NCI-H2171 (cell line): ENCODE measurements at places on chromosomes 12 and 14.

DNA sequence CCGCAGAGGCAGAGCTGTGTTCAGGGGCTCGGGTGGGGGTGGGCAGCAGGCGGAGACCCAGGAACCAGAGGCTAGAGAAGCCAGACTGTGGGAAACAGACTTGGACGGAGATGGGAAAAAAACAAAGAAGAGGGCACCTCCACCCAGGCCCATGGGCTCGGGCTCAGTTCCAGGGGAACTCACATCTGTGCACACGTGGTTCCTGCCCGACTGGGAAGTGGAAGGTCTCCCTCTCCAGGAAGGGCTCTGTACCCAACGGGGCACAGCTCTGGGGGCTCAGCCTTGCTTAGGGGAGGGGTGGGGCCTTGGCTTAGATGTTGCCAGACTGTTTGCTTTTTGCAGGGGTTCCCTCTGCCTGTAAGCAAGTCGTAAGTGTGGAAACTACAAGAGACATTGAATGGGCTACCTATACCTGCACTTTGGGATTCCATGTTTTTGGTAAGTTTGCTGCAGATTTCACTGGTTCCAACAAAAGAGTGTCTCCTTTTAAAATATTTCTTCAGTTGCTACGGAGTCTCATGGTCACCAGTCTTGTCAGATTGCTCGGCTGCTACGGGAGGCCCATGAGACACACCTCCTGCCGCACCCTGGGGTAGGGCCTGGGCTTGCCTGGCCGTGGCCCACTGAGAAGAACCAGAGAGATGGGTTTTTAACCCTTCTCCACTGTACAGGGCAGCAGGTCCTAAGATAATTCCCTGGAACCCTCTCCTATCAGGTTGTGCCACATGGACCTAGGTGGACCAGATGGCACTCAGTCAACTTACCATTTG lies 127.6 kb upstream of the EVL start:
- no peak for DNase-seq

GRCh38 chr14:80638620-80639515 lies 302.7 kb downstream of the CEP128 start:
- DNase-seq: no peak

DNA sequence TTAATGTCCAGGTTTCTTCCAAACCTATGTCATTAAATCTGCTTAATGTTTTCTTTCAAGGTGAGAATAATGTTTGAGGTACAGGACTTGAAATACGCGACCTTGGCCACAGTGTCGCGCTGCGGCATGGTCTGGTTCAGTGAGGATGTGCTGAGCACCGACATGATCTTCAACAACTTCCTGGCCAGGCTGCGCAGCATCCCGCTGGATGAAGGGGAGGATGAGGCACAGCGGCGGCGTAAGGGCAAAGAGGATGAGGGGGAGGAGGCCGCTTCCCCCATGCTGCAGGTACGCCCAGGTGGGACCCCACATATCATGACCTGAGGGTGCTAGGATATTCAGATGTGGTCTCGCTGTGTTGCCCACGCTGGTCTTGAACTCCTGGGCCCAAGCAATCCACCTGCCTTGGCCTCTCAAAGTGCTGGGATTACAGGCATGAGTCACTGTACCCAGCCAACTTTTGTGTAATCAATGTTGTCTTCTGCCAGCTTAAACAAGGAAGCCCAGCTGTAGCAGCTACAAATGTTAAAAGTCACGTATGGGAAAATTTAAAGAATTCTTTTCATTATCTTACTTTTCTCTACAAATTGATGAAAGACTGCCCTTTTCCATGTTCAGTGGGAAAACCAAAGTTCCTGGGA lies 50.8 kb downstream of the DYNC1H1 start:
- DNase-seq: no peak

DNA sequence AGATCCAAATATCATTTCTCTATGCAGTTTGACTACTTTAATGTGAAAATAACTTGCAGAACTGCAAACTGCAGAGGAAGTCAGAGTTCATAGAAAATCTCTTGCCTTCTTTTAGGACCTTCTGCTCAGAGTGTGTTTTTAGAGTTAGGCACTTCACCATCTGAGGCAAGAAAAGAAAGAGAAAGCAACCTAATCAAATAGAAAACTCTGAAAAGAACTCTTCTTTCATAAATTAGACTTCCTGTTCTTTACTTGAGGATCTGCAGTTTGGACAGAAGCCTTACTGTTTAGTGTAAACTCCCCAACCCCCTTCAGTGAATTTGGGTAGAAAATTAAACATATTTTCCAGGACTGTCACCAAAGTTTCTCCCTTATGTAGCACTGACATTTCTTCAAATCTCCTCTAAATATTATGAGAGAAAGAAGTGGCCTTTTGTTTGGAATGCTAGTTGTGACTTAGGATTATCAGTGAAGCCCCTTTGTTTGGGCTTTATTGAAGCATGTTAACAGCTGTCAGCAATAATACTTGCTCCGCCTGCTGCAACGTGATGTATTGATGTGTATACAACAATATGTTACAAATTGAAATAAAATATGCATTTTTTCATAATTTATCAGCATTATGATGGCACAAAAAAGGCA lies 99.5 kb downstream of the PDZRN4 start:
- DNase-seq: no peak

DNA sequence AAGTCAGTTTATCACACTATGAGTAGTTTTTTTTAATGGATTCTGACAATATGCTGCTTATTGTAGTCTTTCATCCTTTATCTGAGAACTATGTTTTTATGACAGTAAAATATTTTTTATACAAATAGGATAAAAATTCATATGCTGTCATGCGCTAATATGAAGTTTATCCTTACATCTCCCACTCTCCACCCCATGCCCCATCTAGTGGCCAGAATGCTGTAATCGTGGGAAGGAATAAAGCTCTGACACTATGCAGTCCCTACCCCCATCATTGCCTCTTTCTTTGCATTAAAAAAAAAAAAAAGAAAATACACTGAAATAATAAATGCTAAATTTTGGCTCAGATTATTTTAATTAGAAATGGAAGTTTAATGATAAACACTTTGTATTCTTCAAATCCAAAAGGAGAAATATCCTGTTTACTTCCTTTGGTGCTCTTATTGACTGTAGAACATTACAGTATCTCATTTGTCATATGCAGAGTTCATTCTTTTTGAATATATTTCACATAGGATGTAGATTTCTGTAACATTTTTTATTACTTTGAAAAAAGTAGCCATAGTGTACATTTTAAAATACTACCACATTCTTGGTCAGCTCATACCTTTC lies 145.9 kb upstream of the SLCO1C1 start:
- no peak for DNase-seq

- DNase-seq: no peak
Measured at GRCh38 chr12:121423682-121424623, 24.0 kb downstream of the RNF34 start.

GRCh38 chr14:102320033-102320660 lies 601 bp downstream of the ZNF839 start:
- DNase-seq: no peak

DNA sequence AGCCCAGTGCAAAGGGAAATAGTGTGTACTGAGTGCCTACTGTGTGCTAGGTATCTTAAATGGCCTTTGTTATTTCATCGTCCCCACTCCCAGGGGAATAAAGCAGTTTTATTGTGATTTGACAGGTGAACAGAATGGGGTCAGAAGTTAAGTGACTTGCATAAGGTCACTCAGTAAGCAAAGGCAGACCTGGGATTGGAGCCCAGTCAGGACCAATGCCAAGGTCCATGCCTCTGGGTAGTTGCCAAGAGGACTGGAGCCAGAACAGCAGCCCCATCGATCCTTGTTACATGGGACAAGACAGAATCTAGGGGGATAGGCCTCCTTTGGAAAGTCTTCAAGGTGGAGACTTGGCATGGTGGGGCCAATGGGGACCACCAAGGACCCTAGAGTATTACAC lies 227.4 kb upstream of the PWP1 start:
- DNase-seq: no peak

- DNase-seq: no peak
Measured at GRCh38 chr12:132124766-132125425, 19.2 kb downstream of the DDX51 start.

DNA sequence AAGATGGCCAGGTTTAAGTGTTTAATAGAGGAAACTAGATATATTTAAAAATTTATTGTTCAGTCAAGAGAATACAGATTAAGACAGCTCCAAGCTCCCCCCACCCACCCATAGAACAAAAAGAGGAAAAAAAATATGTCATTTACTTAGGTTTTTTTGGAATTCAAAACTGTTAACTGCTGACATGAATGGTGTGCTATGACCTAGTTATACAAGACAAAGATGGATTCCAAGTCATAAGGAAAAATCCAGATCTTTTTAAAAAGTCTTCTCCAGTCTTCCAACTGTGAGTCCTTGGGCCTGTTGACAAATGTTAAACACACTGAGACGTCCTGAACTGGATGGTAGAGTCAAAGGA lies 1.3 kb upstream of the SETD1B start:
- DNase-seq: no peak

DNA sequence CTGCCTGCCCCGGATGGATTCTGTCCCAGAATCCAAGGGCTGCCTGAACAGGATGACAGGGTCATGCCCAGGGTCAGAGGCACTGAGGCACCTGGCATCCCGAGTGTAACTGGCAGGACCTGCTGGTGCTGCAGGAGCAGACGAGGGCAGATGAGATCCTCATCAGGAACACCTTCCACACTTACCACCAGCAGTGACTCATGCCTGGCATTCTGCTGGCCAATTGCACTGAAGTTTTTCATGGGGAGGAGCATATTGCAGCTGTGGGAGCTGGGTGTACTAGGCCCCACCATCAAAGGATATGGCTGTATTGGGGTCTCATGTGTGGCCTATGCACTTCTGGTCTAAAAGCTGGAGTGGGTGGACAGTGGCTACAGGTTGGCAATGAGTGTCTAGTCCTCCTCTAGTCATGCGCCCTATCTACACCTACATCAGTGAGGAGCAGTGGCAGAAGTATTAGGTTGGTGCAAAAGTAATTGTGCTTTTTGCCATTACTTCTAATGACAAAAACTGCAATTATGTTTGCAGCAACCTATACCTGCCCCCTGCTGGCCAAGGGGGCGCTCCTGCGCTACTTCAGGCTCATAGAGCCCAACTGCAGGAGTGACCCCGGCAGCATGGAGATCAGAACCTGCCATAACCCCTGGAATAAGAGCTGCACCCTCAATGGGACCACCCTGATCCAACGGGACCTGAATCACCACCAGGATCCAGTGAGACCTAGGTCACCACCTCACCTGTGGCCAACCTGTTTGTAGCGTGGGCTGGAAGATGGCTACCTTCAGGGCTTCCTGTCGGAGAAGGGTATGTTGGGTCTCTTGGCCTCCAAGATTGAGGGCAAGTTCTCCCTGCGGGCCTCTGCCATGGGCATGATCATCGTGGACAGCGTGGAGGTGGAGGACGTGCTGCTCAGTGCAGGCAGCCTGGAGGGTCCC lies 8.0 kb upstream of the C12orf42 start:
- DNase-seq: no peak

GRCh38 chr14:29937116-29937515 lies 9.5 kb upstream of the PRKD1 start:
- DNase-seq: no peak

GRCh38 chr12:42669553-42669952 lies 80.0 kb upstream of the PRICKLE1 start:
- DNase-seq: no peak

DNA sequence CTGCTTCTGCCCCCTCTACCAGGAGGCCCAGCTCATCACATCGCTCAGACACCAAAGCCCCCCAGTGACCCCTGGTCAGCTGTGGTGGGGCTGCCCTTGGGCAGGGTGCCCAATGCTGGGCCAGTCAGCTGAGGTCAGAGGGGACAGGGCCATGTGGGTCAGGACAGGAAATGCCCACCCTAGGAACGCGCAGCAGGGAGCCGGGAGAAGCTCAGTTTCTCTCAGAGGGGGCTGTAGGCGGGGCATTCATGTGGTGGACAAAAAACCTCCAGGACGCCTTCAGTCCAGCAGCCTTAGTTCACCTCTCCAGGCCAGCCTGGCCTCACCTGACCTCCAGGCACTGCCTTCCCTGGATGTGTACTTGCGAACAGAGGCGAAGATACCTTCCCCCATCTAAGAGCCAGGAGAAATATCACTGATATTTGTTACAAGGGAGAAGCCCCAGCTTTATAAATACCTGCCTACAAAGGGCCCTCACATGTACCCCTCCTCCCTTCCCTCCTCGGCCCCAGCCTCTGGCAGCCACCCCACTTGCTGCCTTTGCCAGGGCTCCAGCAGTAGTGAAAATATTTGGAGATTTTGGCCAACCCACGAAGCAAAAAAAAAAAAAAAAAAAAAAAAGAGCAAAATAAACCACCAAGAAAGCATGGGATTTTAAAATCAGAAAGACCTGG lies 41.9 kb upstream of the PLEKHG6 start:
- no peak for DNase-seq

DNA sequence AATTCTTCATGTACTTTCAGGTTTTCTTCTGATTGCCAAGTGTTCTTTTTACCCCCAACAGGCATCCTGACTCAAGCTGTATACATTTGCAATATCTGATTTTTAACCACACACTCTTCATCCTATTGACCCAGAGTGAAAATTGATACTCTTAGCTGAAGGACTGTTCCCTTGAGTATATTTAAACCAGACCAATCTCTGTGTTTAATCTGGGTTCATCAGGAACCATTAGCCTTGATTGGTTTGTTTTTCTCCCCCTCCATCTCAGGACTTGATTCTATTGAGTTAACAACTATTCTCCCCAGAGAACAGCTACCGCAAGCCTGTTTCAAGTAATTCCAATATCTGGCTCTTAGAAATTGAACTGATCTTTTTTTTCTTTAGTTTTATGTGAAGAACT lies 222.3 kb upstream of the NOVA1 start:
- no peak for DNase-seq

DNA sequence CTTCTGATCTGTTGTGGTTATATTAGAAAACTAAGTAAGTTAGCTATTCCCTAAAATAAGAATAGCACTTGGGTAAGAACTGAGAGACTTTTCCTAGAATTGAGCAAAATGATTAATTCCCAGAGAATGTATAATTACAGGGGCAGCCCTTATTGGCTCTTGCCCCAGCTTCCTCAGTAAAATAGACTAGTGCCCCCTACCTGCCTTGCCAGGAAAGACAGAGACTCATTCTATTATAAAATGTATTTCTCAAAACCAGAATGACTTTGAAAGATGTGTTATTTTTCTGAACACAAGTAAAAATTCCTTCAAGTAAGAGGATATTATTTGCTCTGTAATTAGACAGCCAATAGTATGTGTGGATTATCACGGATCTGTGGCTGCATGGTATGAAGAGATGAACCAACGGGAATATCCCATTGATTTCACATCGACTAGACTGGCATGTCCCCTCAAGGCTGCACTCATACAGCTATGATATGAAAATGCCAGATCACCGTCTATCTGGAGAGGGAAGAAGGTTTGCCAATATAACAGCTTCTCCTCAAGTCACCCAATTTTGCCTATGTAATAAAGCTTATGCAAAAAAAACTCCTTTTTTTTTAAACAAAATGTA lies 7.4 kb upstream of the GLRX5 start:
- no peak for DNase-seq
